ENCODE measurements at places on chromosomes 6 and 20.

DNA sequence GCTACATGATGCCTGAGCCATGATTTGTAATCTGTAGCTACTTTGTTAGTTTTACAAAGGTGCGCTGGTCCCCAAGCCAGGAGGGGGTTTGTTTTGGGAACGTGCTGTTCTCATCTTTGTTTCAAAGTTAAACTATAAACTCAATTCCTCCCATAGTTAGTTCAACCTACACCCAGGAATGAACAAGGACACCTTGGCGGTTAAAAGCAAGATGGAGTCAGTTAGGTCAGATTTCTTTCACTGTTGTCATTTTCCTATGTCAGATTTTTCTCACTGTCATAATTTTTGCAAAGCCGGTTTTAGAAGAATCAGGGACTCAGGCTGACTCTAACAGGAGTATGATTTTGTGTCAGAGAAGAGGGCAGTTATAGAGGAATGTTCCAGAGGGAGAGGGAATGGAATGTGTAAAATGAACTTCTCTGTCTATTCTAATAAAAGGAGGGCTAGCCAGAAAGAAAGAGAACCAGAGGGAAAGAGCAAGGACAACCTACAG is 2.3 kb upstream of the GMPR start:
- DNase-seq, result no peak

DNA sequence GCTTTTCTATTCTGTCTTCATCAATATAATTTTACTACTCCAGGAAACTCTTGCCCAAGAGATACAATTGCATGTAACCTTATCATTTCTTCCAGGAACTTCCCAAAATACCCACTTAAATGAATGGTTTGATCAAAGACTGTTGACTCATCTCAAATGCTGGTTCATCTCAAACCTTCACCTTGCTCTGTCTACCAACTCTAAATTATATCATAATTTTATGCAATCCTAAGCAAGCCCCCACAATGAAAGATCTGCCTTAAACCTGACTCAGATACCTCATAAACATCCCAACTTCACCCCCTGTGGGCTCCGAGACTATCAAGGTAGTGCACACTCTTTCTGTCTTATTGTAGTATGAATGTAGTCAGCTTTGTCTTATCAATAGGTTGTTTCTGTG is 65.5 kb upstream of the GCM1 start:
- no peak for DNase-seq

DNA sequence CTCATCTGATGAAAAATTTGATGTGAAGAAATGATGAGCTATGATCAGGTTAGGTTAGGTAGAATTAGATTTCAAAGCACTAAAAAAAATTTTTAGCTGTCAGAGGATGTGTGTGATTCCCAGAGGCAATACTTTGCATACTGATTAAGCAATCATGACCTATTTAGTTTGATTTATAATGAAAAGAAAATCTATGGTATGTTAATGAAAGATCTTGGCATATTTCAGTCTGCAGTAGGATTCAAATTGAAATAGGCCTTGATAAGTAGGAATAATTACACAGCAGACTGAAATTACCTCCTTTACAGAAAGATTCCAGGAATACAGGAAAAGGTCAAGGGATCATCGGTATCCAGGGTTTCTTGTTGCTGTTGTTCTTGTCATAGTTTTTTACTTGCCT is 69.3 kb downstream of the HDDC2 start:
- no peak for DNase-seq

DNA sequence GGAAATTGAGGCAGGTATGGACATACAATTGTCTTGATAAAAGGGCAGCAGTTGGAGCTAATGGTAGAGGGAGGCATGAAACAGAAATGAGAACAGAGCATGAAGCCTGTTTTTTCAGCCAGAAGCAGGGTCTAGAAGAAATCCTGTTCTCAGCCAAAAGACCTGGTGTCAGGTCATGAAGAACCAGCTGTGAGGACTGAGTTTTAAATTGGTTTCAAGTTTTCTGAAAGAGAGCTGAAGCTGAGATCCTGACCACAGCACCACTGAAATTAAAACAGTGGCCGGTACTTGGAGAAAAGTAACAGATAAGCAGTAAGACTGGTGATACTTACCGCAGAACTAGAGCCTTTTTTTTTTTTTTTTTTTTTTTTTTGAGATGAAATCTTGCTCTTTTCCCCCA is 283.8 kb upstream of the BMP2 start:
- DNase-seq, result no peak

GRCh38 chr6:53494076-53494475 is 50.8 kb downstream of the GCLC start:
- no peak for DNase-seq

DNA sequence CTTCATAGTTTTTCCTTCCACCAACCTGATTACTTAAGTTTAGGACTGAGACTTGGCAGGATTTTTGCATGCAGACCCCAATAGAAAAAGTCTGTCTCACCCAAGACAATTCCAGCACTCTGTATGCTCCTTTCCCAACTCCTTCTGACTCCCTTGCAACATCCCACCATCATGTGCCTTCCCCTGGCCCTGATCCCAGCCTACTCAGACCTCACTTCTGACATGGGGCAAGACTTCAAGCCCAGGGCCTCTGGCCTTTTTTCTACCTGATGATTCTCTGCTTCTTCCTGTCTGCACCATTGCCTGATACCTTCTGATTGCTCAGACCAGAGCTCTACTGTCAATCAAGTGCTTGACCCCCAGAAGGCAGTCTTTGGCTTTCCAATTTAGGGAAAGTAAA is 96.6 kb downstream of the HAO1 start:
- DNase-seq, result no peak

DNA sequence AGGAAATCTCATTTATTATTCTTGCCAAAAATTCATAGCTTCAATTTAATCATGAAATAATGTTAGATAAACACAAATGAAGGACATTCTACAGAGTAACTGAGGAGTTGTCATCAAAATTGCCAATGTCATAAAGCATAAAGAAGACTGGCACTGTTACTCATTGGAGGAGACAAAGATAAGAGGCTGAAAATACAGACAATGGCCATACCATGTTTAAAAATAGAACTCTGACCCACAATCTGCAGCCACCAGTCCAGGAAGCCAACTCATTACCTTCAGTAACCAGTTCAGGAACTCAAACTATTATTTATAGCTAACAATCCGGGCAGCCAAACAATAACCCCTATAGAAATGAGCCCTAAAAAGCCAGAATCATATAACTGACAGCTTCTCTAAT is 795.6 kb downstream of the TENT5A start:
- no peak for DNase-seq

DNA sequence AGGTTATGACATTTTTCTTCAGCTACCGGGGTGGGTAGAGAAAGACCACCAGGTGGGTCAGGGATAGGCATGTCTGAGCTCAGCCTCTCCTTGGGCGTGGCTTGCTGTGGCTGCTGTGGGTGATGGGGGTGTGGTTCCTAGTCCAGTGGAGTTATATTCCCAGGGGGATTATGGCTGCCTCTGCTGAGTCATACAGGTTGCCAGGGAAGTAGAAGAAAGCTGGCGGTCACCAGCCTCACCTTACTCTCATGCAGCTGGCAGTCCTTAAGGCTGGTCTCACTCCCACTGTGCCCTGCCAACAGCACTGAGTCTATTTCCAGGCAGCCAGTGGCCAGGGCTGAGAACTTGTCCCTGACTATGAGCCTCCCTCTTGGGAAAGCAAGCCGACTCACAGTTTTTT is 130.0 kb downstream of the SCP2D1 start:
- DNase-seq, result peak; percentile 42

DNA sequence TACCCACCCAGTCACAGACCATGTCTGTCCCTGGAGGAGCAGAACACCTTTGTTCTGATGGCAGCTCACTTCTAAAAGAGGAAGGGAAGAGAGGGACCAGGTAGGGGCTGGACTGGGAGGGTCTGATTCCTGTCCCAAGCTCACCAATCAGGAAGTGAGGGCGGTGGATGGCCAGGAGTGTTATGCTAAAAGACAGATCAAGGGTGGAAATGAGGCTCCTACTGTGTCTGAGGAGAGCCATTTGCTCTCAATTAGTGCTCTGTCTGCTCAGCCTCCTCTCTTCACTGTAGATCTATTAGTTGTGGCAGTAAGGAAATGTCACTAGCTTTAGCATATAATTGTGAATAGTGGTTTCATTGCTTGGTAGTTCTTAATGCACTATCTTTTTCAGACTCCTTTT is 72.5 kb downstream of the ARMC2 start:
- no peak for DNase-seq

DNA sequence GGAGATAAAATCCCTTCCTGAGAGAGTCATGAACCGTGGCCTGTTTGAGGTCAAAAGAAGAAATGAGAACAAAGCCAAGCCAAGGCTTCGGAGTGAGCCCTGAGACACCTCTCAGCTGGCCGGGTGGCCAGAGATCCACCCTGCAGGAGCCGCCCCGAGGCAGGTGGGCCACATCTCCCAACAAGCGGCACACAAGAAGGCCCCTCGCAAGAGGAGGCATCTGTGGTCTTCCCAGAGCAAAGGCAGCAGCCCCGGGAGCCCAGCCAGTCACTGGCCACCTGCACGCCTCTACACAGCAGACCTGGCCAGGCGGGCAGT is 30.9 kb upstream of the AFDN start:
- DNase-seq, result no peak

DNA sequence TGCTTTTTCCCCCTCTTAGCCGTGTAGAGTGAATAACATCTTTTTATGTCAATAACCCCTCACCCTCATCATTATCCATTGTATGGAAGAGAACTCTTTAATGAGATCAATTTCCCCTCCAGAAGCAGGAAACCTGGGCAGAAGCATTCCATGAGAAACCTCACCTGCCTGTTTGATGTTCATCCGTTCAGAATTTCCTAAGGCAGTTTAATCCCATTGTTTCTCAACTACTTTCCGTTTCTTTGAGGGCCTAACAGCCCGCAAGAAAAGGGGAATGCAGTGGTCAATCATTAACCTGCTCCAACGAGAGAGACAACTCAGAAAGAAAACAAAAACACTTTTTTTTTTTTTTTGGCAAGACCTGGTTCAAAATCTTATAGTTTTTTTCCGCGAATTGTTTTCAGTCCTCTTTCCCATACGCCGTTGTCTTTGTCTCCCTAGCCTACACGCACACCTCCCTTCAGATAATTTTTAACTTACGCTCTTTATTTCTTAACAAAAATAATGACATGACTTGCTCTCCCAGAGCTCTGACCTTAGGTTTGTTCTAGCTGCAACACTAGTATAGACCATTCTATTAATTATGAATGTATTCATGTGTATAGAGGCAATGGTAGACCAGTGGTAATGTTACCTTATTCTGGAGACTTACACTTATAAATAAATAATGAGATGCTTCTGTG is 25.6 kb upstream of the ID4 start:
- DNase-seq, result no peak

DNA sequence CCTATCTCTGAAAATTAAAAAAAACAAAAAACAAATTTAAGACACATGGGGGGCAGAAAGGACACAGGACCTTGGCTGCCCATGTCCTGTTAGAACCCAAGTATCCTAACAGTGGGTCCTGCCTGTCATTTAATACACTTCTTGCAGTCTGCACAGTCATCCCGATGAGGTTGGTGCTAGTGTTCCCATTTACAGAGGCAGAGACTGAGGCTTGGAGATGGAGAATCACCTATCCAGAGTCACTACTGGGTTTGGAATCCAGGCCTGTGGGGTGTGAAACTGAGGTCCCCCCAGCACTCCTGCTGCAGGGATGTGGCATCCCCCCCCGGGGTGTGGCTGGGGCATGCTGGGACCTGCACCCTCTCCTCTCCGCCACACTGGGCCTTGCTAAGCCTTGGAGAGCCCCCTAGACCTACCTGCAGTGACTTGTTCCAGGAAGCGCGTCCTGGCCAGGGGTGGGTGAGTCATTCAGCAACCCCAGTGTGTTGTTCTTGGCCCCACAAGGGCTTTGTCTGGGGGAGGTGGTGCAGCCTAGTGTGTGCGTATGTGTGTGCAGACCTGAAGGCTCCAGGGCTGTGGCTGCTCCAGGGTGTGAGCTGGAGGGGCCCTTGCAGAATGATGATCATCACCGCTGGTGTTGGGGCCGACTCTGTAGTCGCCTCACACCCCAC is 49.7 kb downstream of the BCAS4 start:
- no peak for DNase-seq

- DNase-seq, result no peak
These were observed 64.5 kb downstream of the PHACTR2 start for GRCh38 chr6:143742070-143742954.

GRCh38 chr6:11460001-11460668 is 77.4 kb upstream of the TMEM170B start:
- peak; percentile 66 for DNase-seq

DNA sequence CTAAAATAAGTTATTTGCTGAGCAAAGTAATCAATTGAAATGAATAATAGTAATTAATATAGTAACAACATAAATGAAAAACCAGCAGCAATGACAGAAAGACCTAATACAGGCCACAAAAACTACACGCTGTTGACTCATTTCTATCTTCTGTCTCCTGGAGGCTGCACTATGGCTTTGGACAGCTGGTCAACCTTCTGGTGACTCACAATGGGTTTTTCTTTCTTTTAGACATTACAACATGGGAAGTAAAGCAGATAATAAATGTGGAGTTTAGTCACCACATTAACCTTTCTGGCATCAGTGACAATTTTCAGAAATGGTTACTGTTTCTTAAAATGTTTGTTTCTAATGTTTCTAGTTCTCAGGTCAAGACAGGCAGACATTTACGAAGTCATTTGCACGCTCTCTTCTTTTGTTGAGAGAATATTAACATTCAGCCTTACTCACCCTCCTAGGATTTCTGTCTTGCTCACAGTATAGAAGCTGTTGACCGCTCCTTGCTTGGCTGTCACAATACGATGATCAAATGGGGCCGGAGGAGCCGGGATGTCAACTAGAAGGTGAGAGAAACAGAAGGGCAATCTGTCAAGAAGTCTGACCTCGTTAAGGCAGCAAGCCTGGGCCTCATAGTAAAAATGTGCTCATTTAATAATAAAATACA is 62.2 kb downstream of the MYLK4 start:
- no peak for DNase-seq

GRCh38 chr6:167699141-167699931 is 127.4 kb upstream of the AFDN start:
- DNase-seq, result peak; percentile 74

DNA sequence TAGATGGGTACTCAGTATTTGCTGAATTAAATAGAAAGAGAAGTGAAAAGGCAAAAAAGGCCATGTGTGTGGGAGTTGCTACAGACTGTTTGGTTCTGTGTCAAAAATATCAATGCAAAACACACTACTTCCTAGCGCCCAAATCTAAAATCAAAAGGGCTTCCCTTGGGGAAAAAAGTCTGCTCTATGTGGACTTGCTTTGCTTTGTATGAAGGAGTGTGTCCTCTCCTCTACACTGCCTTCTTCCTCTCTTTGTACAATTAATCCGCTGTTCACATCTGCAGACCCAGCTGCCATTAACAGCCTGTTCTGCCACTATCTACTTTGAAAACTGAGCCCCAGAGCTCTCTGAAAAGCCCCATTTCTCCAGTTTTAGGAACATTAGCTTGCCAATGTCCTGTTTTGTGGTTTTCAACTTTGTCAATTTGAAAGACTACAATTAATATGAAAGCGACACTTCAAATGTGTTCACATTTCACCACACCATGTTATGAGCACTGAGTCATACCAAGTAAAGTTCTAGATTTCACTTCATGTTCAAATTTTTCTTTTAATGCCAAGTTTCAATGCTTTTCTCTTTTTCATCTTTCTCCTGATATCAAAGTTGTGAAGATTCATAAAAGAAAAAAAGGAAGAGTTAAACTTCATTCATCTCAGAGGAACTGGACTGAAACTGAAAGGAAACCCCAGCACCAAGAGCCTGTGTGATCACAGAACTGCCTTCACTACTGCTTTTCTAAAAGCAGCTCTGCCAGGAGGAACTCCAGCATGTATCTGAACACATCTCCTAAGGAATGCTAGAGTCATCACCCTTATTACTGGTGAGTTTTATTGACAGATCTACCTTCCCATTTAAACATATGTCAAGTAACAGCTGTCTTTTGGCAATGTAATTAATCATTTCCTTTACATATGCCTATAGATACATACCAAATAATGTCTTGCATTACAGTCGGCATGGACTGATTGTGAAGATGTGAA is 102.6 kb downstream of the KIF13A start:
- DNase-seq, result peak; percentile 59
